ENCODE measurements at places on chromosomes 7 and 10. TPM values are rescaled to one million over a fixed set of nuclear protein-coding genes. Genes with fewer than 3 reads are reported as not detected.

DNA sequence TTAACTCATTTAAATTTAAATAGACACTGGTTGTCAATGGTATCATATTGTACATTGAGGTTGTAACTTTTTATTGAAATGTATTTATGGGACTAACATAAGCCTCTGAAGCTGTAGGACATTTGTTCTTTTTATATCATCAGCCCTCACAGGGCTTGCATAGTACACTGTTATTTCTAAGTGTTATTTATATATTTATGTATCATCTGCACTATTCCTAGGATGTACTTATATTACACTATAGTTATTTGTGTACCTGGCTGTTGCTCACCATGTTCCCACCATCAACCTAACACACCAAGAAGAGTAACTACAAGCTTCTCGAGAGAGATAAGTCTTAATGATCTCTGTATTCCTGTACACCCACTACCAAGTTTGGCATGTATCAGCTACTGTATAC lies 224.7 kb downstream of the PPP1R3A start:
- no peak for DNase-seq

GRK5 gene
- total RNA-seq, result 47.0 TPM

DNA sequence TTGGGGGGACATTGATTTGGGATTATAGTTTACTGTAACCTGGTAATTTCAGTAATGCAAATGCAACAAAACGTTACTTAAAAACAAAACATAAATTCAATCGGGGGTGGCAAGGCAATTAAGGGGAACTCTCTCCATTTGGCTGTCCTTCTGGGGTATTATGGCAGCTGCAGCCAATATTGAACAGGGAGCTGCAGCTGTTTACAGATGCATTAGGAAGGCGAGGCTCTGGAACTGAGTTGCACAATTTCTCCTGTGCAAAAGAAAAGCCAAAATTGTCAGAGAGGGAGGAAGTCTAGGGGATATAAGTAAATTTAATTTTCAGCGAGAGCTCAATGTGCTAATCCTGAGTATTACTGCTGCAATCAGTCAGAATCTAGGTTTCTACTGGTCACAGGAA lies 36.1 kb downstream of the NEUROD6 start:
- DNase-seq, result no peak

DNA sequence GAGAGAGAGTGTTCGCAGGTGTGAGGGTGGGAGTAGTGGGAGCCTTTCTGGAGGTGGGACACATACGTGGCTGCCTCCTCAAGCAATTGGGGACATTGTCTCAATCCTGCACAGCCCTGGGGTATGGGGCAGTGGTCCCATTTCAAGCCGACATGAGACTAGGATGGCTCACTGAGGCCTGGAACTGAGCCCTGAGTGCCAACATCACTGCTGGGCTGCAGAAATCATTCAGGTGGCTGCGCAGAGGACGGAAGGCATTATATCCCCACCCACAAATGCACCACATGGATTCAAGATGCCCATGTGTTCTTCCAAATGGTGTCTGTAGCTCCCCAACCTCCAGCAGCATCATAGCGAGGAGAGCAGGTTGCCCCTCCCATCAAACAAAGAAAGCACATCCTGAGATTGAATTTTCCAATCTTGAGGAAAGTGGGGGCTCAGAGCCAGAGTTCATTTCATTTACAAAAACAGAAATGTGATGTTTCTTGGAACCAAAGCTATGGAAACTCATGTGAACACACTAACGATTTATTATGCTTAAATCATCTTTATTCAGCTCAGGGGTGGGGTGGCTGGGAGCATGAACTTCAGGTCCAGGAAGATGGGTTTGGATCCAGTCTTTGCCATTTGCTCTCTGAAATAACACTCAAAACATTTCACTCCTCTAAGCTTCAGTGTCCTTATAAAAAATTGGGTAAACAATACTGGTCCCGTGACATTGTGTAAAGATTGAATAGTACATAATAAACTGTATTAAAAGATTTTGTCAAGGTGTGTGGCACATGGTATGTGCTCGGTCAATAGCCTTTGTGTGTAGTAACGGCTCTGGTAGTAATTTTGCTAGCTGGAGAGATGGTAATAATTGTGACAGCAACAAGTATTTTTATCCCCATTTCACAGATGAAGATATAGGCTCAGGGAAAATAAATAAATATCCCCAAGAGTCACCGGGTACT lies 4.6 kb downstream of the SFTPA2 start:
- no peak for DNase-seq

DNA sequence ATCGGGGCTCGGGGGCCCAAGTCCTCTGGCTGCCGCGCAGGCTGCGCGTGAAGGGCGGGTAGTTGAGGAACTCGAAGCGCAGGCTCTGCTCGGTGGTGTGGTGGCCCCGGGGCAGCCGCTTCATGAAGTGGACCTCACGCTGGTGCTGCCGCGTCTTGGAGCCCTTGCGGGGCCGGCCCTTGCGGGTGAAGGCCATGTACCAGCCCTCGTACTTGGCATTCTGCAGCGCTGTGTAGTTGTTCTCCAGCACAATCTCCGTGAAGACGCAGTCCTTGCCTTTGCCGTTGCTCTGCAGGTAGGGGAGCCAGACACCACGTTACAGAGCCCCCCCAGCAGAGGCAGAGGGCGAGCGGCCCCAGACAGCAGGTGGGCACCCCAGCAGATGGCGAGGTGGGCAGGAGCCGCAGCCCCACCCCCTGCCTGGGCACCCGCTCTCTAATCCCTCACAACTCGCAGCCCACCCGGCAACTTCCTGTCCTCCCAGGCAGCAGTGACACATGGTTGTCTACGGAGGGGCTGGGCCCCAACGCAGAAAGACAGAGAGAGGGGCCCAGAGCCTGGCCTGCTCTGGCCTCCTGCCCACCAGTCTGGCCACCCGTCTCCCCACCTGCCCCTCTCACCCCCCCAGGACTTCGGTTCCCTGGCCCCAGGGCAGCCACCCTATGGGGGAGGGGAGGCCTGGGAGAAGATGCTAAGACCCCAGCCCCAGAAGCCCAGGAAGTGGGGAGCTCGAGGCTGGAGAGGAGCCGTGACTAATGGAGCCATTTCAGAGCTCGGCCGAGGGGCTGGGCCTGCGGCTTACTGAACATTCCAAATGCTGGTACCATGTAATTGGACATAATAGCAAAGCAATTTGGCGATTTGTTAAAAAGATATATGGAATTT lies 5.3 kb downstream of the FGF8 start:
- no peak for DNase-seq

DNA sequence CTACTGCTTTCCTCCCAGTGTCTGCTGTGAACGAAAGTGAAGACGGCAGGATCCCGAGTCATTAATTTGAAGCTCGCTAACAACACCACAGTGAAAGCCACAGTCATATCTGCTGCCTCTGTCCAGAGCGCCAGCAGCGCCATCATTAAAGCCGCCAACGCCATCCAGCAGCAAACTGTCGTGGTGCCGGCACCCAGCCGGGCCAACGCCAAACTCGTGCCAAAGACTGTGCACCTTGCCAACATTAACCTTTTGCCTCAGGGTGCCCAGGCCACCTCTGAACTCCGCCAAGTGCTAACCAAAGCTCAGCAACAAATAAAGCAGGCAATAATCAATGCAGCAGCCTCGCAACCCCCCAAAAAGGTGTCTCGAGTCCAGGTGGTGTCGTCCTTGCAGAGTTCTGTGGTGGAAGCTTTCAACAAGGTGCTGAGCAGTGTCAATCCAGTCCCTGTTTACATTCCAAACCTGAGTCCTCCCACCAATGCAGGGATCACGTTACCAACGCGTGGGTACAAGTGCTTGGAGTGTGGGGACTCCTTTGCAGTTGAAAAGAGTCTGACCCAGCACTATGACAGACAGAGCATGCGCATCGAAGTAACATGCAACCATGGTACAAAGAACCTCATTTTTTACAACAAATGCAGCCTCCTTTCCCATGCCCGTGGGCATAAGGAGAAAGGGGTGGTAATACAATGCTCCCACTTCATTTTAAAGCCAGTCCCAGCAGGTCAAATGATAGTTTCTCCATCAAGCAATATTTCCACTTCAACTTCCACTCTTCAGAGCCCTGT lies 94.8 kb upstream of the KCNMA1 start:
- DNase-seq, result no peak

TLL2 gene
- 0.17 TPM for total RNA-seq

- no peak for DNase-seq
These were observed 60.4 kb upstream of the NPVF start for GRCh38 chr7:25288556-25289307.

CRTAC1 gene
- 1.3 TPM for total RNA-seq

DNA sequence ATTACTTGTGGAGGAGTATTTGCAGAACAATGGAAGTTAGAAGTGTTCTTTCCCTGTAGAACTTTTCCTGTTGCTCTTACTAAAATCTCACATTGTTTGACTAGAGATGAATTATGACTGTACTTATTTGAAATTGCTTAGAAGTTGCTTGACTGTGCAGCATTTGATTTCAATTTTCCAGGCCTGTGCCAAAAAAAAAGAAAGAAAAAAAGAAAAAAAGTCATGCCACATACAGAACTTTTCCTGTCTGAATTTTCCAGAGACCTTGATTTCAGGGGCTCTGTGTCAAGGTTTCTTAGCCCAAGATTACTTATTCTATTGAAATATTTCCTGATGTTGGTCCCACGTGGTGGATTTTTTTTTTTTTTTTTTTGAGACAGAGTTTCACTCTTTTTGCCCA lies 3.5 kb upstream of the FAM171A1 start:
- DNase-seq, result peak; percentile 54

HACD1 gene
- 27.9 TPM for total RNA-seq

GRCh38 chr7:135246191-135246825 lies 12.7 kb downstream of the STRA8 start:
- DNase-seq, result no peak

DNA sequence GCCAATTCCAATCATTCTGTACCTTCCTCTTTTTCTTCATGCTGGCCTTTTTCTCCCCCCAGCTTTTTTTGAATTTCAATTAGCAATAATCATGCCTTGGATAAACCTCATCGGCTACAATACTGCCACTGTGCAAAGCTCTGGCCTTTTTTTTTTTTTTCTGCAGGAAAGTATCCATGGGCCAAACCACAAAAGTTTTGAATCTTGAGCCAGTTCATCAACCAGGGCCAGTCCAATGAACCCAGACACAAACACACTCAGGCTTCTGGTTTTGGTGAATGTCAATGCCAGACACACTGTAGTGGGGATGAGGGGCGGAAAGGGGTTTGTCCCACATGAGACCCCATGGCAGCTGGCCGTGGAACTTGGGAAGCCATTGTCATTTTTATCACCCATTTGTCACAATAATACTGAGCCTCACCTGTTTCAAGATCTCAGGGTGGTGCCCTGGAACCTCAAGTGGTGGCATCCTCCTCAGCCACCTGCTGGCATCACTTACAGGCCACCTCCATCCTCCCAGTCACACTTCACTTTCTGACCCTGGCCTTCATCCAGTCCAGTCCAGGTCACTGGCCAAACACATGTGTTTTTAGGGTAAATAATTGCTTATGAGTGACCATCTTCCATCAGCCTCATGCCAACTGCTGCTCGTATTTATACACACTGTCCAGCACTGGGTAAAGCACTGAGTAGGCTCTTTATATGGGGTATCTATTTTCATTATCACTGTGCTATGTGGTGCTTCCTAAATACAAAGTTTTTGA lies 40.8 kb upstream of the TSPAN33 start:
- no peak for DNase-seq

DNA sequence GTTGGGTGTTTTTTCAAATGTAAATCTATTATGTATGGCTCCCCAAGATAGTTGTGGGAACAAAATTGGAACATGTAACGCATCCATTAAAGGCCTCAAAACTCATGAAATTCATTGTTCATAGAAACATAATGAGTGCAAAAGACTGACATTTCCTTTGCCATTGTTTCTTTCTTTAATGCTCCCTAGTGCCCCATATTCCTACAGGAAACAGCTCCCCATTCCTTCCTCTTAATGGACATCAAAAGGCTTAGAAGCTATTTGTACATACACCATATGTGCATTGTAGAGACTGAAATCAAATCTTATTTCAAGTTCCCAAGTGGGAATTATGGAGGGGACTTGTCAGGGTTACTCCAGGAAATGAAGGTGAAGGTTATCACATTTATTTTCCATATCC lies 139.1 kb downstream of the AHR start:
- peak; percentile 56 for DNase-seq

DNA sequence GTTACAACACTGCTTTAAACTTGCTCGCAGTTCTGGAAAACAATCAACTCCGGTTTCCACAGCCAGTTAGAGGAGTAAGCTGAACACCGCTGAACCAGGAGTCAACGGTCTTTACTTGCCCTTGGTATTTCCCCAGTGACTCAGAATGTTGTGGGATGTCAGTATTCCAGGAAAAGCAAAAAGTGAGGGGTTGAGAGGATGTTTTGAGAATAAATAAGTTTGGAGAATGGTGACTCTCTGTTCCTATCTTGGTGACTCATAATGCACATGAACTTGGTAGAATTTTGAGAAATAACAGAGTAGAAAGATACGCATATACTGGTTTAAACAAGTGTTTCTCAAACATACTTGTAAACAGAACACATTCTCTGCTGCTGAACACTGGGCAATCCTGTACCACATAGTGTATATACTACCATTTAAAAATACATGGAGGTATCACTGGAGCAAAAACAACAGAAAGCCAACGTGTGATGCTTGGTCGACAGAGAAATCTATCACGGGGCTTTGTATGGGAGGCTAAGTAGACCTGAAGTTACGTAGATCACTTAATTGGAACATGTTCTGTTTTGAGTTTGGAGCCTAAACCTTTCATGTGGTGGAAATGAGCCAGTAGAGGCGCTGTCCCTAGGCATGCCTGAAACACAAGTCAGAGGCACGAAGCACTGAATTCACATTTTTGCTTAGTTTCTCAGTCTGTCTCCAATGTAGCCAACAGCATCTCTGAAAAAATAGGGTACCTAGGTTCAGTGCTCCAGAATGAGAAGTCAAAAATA lies 534.3 kb downstream of the PARD3 start:
- DNase-seq, result peak; percentile 78

- no peak for DNase-seq
These were observed 3.1 kb upstream of the PTPRE start for GRCh38 chr10:127903789-127904188.

All from dermis blood vessel endothelial cell (primary cell).